ENCODE measurements at places on chromosomes 11 and 22.
A peak's percentile ranks its signal among the peaks of the same experiment; 100 is the strongest.

GRCh38 chr11:83827940-83828554, 541.9 kb upstream of the CCDC90B start:
- DNase-seq: no peak

GRCh38 chr22:45253039-45253641, 12.4 kb upstream of the KIAA0930 start:
- DNase-seq: no peak

DNA sequence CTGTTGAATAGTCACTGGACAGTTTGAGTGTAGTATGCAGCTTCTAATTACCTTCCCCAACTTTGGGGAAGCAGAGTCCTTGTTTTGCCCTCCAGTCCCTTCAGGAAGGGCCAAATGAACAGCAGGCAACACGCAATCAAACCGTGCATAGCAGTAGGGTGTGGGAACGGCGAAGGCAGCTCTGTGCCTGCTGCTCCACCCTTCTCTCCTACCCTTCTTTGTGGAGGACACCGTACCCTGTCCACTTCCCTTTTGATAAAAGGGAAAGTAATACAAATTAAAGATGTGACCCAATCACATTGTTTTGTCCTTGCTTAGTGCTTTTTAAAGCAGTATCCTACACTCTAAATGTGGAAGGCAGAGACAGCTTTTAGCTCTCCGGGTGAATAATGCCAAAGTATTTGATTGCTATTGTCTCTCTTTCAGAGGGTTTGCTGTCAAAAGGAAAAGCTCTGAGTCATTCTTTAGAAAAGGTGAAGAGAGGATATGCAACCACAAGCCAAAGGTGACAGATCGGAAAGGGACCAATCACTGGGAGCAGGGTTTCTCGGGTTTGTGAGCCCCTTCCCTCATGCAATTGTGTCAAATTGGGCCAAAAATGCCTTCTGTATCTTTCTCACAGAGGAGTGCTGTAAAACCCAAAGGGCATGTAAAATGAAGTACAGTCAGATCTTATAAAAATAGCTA, 407.3 kb upstream of the CCDC90B start:
- no peak for DNase-seq

GRCh38 chr11:73308961-73309919, 1.2 kb downstream of the ARHGEF17 start:
- DNase-seq: no peak

DNA sequence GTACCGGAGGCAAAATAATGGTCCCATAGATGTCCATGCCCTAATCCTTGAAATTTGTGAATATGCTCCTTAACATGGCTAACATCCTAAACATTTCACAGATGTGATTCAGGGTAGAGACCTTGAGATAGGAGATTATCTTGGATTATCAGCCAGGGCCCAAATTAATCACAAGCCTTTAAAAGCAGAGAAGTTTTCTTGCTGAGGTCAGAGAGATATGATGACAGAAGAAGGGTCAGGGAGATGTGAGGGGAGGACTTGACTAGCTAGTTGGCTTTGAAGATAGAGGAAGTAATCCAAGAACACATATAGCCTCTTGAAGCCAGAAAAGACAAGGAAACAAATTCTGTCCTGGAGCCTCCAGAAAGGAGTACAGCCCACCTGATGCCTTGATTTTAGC, 19.1 kb upstream of the FDX1 start:
- DNase-seq: no peak

GRCh38 chr22:33400891-33401290, 342.7 kb upstream of the SYN3 start:
- no peak for DNase-seq

DNA sequence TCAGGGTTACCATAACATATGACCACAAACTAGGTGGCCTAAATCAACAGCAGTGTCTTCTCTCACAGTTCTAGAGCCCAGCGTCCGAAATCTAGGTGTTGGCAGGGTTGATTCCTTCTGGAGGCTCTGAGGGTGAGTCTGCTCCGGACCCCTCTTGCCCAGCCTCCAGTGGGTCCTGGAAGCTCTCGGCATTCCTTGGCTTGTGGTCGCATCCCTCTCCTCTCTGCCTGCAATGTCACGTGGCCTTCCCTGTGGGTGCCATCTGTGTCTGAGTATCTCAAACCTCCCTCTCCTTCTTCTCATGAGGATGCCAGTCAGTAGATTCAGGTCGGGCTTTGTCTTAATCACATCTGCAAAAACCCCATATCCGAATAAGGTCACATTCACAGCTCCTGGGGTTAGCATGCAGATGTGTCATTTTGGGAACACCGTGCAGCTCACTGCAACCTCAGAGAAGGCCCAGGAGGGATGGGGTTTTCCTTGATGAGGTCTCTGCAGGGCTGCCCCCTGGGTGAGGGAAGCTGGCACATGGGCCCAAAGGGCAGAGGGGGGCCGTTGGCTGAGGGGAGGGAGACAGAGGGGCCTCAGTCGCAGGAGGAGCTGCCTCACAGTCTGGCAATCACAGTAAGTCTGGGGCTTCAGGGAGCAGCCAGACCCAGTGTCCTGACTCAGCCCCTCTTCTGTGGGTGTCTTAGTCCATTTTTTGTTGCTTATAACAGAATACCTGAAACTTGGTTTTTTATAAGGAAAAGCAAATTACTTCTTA, 41.2 kb downstream of the PARVG start:
- no peak for DNase-seq

- no peak for DNase-seq
These were observed 517.7 kb downstream of the ETS1 start for GRCh38 chr11:128069665-128070064.

GRCh38 chr22:35451592-35451991, 51.7 kb downstream of the MCM5 start:
- no peak for DNase-seq

- no peak for DNase-seq
These were observed 2.0 kb upstream of the KCNJ1 start for GRCh38 chr11:128868841-128869671.

DNA sequence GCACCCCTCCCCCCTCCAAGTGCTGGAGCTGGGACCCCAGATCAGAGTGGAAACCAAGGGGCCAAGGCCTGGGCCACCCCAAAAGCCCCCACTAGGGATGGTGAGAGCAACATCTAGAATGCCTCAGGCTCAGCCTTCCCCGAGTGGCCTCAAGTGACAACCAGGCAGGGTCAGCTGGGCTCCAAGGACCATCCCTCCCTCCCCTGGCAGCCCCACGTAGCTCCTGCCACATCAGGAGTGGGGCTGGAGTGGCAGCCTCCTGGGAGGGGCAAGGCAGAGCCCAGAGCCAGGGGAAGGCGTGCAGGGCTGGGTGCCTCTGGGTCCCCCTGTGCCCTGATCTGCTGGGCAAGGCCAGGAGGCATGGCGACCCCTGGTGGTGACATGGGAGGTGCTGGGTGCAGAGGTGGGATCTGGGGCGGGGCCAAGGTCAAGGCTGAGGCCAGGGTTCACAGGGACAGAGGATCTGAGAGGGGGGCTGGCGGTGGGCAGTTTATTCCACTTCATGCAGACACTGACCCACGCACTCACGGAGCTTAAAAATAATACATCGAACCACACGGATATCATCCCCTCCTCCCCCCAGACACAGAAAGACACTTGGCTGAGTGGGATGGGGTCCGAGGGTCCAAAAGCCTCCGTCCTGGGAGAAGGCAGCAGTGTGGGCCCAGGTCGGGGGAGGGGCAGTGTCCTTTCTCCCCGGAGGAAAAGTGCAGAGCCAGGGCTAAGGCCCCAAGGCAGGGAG, 15.8 kb upstream of the EHD1 start:
- peak; percentile 49 for DNase-seq

DNA sequence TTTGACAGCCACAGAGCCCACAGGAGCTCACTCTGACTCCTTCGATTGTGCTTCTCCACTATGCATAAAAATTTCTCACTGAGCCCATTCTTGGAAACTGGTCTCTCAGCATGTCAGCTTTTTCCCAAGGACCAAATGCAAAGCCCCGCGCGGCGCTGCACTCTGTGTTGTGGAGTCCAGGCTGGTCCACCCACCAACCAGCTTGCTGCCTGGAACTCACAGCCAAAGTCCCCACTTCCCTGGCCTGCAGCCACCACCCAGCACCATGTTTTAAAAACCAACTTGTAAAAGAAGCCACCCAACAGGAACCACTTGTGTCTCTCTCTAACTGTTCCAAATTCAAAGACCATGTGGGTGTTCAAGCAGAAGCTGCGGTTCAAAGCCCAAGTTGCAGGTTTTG, 124.4 kb downstream of the SPATA19 start:
- DNase-seq: no peak

- no peak for DNase-seq
These were observed 121.5 kb downstream of the CHST1 start for GRCh38 chr11:45543808-45544422.

DNA sequence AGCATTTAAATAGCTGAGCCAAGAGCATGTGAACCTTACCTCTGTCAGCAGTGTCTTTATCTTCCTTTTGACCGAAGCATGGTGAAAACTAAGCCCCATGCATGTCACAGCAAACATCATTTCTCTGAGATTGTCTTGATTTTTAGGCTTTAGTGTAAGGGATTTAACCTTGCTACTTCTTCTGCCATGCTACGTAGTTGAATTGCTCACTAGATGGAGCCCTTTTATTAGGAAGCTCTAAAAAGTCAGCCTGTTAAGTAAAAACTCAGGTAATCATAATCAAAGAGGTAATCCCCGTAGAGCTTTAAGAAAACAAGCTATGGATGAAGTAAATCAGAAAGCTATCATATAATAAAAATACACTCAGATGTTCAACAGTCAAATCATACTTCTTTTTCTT, 149.5 kb downstream of the PGR start:
- DNase-seq: no peak

DNA sequence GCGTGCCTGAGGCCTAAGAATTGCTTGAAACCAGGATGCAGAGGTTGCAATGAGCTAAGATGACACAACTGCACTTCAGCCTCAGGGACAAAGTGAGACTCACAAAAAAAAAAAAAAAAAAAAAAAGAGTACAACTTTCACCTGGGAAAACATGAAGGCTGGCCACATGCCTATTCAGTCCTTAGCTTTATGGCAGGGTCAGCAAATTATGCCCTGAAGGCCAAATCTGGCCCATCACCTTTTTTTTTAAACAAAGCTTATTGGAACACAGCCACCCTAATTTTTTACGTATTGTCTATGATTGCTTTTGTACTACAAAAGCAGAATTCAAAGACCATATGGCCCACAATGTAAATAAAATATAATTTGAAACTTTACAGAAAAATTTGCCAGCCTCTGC, 8.2 kb downstream of the FSHB start:
- DNase-seq: no peak

- no peak for DNase-seq
These were observed 328.1 kb upstream of the MPPED2 start for GRCh38 chr11:30914143-30914762.

- DNase-seq: no peak
These were observed 124.4 kb upstream of the SLC5A12 start for GRCh38 chr11:26846227-26846626.

GRCh38 chr11:28537822-28538221, 429.6 kb downstream of the METTL15 start:
- no peak for DNase-seq

DNA sequence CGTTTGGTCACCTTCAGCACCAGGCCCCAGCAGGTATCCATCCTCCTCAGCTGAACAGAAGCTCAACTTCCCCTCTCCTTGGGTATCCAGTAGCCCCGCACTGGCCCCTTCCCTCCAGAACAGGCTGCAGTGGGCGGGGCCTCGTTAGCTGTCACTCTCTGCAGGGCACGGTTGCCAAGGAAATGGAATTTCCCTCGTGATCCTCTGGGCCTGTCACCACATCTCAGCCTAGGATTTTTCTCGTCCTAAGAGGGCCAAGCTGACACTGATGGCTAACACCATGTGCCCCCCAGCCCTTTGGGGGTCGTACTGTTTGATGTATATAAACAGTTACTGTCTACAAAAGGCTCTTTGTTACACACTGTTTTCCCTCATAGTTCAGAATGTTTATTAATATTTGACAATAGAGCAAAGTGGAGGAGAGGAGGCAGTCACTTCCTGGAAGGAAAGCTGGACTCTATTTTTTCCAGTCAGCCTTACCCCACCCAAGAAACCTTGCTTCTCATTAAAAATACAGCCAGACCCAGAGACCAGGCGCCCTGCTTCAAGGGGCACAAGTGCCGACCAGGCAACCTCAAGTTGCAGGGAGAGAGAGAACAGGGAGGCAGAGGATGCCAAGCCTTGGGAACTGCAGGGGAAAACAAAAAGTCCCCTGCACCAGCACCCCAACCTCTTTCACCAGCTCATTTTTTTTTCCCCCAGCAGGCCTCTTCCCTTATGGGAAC, 44.5 kb downstream of the FEZ1 start:
- no peak for DNase-seq

DNA sequence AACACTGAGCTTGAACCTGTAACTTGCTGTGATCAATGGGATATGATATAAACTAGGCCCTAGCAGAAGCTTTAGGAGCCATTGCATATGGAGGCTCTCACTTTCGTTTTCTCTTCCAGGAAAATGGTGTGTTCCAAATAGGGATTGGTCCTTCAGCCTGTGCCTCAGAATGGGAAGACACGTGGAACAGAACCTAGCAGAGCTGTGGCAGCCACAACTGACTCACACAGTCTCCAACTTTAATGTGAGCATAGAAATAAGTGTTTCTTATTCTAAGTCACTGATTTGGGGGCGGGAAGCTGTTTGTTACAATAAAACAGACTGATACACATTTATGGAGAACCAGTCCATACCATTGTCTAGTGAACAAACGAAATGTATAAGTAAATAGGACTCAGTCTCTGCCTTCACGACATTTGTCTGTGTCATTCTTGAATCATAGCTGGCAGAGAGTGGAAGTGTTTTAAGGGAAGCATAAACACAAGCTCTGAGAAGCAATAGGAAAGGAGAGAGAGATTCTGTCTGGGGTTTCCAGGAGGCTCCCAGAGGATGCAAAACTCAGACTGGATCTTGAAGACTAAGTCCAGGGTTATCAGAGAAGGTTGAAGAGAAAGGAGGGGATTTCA, 97.3 kb downstream of the GALNT18 start:
- no peak for DNase-seq

DNA sequence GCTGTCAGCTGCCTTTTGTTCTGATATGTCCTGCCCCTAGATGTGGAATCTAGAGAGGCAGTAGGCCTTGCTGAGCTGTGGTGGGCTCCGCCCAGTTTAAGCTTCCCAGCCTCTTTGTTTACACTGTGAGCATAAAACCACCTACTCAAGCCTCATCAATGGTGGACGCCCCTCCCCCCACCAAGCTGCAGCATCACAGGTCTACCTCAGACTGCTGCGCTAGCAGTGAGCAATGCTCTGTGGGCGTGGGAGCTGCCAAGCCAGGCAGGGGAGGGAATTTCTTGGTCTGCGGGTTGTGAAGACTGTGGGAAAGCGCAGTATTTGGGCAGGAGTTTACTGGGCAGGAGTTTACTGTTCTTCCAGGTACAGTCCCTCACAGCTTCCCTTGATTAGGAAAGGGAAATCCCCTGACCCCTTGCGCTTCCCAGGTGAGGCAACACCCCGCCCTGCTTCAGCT, 98.5 kb downstream of the SMCO4 start:
- no peak for DNase-seq

Data from activated gamma-delta T cell (primary cell).